ENCODE measurements at places on chromosomes 2 and 18.

- no peak for DNase-seq
Measured at GRCh38 chr2:18363348-18363747, 197.1 kb downstream of the RDH14 start.

DNA sequence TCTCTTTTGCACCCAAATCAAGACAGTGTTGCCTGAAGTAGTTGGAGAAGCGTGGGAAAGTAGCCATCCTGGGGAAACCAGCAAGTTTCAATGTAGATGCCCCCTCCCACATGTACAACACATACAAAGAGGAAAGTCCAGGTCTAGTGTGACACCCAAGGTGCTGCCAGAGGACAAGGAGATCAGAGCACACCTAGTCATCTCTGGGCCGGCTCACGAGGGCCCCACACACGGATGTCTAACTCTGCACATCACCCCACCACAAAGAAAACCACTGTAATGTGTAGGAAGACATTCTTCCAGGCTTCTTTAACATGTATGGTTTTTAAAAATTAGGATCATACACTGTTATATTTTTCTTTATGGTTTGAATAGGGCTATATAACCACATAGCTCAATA is 21.6 kb downstream of the PARD6G start:
- DNase-seq = no peak

DNA sequence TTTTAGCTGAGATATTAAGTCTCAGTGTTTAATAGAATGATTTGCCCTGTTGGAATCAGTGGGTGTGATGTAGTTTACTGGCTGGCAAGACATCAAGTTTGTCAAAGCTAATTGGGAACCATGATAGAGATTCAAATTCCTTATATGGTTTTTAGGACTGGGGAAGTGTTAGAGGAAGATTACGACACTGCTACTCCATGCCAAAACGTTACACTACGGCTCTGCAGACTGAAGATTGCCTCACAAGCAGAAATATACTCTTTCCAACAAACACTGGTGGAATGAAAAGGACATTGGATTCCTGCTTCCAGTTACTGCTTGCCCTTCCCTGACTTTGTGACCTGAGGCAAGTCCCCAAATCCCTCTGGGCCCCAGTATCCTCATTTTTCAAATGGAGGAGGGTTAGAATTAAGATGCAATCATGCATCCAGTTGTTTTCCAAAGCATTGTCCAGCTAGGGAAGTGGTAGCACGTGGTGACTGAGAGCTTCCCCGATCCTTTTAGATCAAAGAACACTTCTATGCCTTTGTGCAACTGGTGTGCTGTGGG is 147.6 kb downstream of the CDC42EP3 start:
- DNase-seq = no peak

DNA sequence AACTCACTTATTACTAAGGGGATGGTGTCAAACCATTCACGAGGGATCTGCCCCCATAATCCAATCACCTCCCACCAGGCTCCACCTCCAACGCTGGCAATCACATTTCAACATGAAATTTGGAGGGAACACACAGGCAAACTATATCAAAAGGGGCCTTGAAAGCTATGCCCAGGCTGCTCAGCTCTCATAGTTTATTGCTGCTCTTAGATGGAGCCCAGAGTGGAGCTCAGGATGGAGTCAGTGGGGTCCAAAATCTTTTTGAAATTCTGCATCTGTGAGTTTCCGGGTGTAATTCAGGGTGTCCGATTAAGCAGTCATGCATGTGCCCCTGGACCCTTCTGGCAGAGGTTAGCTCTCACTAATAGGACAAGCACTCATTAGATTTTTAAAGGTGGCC is 24.3 kb downstream of the RHOB start:
- DNase-seq = no peak

DNA sequence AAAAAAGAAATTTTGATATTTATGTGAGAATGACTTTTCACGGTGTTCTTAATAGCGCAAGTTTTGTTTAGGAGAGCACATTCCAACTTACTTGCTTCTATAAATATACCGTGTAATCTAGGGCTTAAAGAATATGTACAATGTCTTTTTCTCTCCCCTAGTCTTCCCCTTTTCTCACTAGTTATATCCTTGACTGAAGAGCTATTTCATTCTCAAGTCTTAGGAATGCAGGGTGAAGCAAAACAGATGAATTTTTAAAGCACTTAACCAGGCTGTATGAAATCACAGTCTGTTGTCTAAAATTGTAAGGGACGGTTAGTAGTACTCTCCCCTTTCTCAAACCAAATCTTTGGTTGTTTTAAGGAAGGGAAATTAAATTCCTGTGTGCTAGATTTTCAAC is 29.6 kb upstream of the SLC30A6 start:
- no peak for DNase-seq

GRCh38 chr2:26644188-26644835 is 3.1 kb upstream of the CIB4 start:
- no peak for DNase-seq

- DNase-seq = no peak
Measured at GRCh38 chr2:120472031-120472430, 126.1 kb downstream of the INHBB start.

DNA sequence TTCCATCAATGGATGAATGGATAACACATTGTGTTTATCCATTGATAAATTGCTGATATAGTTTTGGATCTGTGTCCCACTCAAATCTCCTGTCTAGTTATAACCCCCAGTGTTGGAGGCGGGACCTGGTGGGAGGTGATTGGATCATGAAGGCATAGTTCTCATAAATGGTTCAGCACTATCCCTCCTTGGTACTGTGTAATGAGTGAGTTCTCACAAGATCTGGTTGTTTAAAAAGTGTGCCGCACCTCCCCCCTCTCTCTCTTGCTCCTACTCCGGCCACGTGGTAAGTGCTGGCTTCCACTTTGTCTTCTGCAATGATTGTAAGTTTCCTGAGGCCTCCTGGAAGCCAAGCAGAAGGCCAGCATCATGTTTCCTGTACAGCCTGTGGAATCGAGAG is 23.9 kb upstream of the SPATA3 start:
- DNase-seq = no peak

DNA sequence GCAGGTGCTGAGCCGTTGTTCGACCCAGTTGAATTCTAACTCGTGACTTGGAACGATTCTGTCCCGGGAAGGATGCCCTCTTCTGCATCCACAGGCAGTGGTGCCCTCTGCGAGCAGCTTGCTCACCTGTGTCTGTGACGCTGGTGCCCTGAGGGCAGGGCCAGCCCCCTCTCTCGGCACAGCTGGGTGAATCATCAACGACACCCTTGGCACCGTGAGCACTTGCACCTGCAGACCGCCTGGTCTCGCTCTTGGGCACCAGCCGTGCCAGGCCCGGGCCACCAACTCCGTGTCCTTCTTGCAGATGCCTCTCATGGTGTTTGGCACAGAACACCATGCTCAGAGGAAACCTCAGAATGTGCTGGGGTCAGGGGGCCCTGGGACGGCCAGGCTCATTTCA is 75.0 kb downstream of the SLC66A2 start:
- DNase-seq = no peak

Measured in activated T-cell treated with anti-CD3 and anti-CD28 coated beads, Interleukin-2, amount 50 U/mL, for 1 hour (primary cell).